ENCODE measurements at places on chromosomes 16 and 17. TPM values are rescaled to one million over a fixed set of nuclear protein-coding genes. Genes with fewer than 3 reads are reported as not detected.

DNA sequence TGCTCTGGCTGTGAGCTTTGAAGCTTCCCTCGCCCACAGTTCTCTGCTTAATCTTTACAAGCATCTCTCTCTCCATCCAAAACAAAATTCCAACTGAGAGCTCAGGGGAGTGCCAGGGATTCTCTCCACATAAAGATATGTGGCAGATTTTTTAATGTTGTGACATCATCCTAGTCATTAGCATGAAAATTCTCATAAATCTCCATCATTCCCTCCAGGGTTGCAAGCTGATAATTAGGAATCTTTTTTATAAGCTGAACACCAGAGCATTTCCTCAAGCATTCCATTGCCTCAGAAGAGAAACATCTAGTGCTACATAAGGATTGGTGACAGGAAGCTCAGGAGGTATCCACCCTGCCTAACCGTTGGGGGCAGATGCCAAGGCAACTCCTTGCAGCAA lies 82.4 kb upstream of the DNAH9 start:
- DNase-seq, result no peak

DNA sequence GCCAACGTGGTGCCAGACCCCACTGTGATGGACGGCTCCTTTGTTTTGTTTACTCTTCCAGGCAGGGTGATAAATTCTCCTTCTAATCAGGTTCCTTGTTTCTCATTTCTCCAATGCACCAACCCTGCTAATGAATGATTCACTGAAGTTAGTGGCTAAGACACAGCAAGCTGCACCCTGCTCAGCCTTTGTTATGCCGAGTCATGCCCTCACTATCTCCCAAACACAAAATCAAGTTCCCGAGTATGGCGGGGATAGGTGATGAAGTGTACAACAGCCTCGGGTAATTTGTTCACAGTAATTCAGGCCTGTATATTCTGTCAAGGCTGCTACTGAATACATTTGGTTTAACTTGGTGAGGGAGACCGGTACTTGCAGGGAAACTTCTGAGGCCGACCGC lies 83.8 kb upstream of the HS3ST4 start:
- no peak for DNase-seq

GRCh38 chr16:30569281-30569680 lies 2.2 kb downstream of the ZNF688 start:
- DNase-seq, result no peak

GRCh38 chr16:77223184-77223583 lies 24.0 kb downstream of the SYCE1L start:
- DNase-seq, result no peak

GRCh38 chr17:75475851-75476250 lies 19.4 kb downstream of the TMEM94 start:
- no peak for DNase-seq

GRCh38 chr16:64251742-64252141 lies 870.1 kb downstream of the CDH11 start:
- DNase-seq, result no peak

DNA sequence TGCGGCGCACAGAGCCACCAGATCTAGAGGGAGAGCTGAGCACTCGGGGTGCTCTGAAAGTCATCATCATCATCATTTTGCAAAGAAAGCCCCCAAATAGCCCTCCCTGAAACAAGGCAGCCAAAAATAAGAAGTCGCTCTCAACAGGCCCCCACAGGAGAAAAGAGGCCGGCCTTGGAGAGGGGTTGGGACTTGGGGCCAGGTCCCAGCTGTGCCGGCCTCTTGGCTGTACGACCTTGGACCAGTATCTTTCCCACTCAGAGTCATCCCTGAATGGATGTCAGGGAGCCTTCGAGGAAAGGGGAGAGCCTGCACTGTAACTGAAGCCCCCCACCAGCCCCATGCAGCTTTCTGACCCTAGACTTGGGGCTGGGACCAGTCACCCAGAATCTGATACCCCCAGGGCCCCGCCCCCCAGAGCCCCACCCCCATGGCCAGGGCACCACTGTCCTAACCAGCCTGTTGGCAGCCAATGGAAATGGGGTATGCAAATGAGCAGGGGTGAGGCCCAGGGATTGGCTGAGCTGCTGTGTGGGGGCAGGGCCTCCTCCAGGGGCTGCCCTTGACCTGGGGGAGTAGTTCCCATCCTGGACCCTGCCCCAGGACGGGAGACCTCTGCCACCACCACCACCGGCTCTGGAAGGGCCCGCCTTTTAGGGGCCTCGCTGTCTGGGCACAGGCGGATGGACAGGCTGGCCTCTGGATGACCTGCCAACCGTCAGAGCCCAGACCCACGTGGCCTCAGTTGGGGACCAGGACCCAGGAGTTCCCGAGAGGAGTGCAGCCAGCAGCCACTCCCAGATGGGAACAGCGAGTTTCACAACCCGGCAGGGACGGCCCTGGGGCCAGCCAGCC lies 15.4 kb downstream of the ZFPM1 start:
- no peak for DNase-seq

Gene DGKE
- polyA plus RNA-seq, result 3.1 TPM

Data from renal cortex interstitium (tissue), 15 donors.